ENCODE measurements at places on chromosomes 3 and 15.
A peak's percentile ranks its signal among the peaks of the same experiment; 100 is the strongest.

DNA sequence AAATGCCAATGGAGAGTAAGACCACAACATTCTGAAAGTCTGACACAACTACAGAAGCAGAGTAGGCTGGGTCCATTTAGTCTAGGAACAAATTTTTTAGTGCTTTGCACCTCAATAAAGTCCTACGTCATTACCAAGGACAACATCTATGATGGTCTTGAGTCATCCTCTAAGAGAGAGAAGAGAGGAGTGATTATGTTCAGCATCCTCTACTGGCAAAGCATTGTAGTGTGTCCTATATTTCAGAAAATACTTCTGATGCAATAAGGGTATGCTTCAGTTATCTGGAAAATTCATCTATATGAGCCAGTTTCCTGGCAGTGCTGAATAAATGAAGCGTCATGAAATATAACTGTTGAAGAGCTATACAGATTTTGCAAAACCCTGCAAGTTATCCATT, 95.6 kb downstream of the P2RY1 start:
- no peak for DNase-seq

DNA sequence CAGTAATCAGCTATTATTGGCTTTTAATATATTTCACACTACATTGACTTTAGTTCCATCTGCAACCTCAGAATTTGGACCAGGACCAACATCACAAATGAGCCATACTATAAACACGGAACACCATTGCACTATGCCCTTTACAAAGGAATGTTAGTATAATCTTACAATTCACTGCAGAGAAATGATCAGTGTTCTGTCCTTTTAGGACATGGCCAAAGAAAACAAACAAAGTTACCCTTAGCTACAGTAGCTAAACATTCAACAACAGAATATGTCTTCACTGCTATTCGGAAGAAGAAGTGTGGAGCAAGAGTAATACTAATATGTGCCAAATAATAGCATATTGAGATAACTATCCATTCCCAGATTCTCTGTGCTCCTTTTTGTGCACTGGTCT, 90.4 kb downstream of the NAALADL2 start:
- DNase-seq: no peak

DNA sequence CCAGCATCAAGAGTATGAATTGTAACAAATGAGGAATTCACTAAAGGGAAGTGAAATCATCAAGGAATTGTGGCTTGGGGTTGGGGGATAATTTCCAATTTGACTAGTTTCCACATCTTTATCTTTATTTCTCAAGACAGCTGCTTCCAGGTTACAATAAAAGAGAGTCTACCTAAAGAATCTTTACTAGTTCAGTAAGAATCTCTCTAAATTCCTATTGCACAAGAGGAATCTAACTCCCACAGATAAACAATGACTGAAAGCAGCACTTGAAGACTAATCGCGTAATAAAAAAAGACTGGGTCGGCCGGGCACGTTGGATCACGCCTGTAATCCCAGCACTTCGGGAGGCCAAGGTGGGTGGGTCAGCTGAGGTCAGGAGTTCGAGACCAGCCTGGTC, 194.4 kb downstream of the KBTBD8 start:
- no peak for DNase-seq

- no peak for DNase-seq
These were observed 29.0 kb downstream of the RASGRP1 start for GRCh38 chr15:38535491-38536200.

DNA sequence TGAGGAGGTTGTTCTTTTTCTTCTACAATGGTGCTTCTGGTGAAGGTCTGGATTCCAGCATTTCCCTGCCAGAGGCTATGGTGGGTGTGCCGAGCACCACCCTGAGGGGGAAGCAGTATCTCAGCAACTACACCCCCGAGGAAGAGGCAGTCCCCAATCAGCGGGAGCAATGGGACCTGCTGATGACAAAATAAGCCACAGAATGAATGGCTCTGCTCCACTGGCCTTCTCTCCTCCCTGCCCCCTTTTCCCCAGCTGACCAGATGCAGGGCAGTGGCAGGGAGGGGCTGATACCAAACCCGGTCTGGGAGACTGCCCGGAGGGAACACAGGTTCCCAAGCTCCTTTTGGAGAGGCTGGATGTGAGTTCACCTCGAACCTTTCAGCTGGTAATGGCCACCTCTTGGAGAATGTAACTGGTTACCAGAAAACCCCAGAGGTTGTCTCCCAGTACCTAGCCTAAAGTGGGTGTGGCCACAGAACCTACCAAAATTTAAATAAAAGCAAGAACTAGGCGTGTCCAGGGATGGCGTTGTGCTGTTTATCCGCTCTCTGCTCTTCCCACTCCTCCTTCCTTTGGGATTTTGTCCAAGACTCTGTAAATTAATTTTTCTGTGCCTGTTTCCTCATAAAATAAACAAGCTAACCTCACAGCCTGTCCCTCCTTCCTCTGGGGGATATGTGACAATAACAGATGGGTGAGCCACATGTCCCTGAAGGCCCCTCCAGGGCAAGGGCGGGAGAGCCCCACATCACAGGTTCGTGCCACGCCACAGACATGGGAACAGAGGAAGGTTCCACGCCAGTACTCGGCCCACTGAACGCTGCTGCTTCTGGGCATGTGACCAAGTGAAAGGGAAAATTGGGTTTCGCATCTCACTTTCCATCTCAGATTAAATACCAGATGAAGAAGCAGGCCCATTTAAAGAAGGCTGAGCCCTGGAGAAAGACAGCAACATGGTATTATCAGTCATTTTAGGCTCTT, 35.1 kb upstream of the SPTBN5 start:
- no peak for DNase-seq

DNA sequence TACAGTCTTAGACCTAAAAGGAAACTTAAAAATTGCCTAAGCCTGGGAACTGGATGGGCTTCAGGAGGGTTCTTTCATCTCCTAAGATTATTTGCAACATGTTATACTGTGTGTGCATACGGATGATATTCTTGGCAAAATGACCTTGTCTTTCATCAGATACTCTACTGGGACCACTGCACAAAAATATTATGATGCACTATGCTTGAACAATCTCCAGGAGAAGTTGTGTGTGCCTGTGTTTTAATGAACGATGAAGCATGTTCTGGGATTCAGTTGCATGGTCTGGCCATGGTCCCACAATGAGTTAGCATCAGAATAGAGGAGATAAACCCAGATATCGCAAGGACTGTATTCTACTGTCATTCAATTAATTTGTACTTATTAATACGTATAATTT, 68.7 kb downstream of the GAP43 start:
- DNase-seq: no peak

DNA sequence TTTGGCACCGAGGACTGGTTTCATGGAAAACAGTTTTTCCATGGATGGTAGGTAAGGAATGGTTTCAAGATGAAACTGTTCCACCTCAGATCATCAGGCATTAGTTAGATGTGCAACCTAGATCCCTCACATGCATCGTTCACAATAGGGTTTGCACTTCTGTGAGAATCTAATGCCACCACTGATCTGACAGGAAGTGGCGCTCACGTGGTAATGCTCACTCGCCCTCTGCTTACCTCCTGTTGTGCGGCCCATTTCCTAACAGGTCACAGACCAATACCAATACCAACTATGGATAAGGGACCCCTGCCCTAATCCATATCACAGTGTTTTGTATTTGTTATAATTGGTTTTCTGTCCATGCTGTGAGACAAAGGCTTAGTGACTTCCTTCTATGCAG, 58.9 kb downstream of the SLMAP start:
- DNase-seq: peak; percentile 64

- no peak for DNase-seq
These were observed 5.0 kb downstream of the TOMM70 start for GRCh38 chr3:100395679-100396431.

DNA sequence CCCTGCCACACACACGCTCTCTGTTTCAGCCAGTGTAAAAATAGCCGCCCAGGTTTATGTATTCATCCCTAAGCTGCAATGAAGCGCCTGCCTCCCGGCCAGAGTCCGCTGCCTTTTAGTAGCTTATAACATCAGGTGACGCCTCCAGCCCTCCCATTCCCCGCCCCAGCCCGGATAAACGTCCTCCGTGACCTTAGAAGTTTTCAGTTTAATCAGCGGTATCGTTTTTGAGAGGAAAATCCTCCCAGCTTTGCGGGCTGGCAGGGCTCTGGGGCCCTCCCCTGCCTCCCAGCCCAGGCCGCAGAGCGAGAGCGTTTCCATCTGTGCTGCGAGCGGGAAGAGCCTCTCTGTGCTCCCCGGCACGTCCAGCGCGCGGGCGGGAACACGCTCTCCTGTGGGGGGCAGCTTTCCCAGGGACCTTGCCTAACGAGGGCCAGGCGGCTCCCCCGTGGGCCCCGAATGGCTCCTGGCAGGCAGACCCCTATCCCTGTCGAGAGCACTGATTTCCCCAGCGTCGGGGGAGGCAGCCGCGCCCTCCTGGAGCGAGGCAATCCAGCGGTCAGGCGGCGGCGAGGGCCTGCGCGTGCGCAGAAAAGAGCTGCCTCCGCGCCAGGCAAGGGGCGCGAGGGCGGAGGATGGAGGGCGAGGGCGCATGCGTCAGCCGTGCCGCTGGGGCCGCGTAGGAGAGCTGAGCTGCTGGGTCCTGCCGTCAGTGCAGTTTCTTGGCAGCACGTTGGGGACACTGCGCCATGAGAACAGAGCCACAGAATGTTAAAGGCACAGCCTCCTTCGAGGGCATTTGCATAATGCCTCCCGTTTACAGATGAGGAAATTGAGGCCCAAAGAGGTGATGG, 71.1 kb downstream of the CCNL1 start:
- peak; percentile 94 for DNase-seq

- DNase-seq: no peak
These were observed 497.9 kb upstream of the ARPP21 start for GRCh38 chr3:35141406-35141805.

DNA sequence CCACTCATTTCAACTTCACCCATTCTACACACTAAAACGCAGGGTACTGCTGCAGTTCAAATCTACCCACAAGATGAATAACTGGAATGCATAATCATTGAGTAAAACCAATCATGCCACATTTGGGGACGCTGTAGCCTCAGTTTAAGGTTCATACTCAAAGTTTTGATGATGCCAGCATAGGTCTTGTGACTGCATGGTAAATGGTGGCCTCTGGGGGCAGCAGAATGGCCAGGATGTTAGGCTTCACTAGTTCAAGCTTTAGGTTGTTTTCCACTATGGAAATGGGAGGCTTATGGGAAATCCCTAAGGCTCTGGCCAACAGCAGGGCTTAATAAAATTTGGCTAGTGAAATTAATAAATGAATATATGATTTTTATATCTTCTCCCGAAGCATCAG, 104.3 kb upstream of the TSC22D2 start:
- no peak for DNase-seq

- DNase-seq: no peak
These were observed 61.9 kb downstream of the CRYBG3 start for GRCh38 chr3:97883736-97884135.

DNA sequence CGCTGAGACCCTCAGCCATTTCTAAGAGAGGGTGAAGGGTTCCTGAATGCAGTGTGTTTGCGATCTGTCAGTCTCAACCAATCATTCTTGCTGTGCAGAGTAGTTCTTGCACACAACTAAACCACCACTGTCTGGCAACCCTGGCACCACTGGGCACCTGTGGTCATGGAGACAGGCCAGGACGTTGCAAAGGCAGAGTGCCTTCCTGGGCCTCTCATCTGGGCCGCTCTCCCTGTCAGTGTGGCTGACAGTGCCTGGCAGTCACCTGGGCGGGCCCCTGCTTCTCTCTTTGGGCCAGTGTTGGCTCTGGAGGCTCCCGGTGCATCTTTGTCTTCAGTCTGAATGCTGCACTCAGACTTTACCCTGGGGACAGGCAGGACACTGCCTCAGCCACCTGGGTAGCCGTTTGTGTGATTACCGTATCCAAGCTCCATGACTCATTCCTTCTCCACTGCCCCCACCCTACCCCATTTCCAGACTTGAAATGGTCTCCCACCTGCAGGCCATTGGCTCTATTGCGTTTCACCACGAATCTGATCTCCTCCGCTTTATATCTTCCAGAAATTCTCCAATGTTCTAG, 104.6 kb upstream of the KLF13 start:
- no peak for DNase-seq

- DNase-seq: no peak
These were observed 30.8 kb downstream of the ARHGEF26 start for GRCh38 chr3:154151969-154152368.

DNA sequence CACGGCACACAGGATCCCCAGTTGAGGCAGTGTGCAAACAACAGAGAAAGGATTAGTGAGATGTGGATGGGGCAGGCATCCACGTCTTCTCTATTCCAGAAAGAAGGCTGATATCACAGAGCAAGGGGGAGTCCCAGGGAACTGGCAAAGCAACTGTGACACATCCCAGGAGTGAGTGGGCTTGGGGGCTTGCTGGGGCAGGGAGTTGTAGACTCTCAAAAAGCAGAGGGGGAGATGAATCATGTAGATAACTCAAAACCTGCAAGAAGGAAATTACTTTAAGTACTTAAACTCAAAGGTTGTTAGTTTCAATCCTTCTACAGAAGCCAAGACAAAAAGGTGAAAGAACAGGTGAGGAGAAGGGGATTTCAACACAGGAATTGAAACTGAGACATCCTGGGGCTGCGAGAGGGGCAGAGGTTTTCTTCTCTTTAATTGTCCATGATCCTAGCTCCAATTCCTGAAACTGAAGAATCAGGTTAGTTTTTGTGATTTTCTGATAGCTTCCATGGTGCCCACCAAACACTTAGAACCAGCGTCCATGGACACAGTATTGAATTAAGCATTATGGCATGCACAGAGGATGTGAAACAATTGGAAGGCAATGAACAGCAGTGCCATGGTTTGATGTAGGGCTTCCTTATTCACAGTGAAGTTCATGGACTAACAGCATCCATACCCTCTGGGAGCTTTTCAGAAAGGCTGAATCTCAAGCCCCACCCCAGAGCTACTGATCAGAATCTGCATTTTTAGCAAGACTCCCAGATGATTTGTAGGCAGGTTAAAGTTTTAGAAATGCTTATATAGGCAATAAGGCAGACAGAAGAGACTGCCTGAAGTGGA, 52.0 kb downstream of the CCR3 start:
- DNase-seq: no peak

- DNase-seq: no peak
These were observed 11.4 kb upstream of the MGA start for GRCh38 chr15:41648770-41649169.

- no peak for DNase-seq
These were observed 53.9 kb upstream of the KLF13 start for GRCh38 chr15:31272558-31273257.

DNA sequence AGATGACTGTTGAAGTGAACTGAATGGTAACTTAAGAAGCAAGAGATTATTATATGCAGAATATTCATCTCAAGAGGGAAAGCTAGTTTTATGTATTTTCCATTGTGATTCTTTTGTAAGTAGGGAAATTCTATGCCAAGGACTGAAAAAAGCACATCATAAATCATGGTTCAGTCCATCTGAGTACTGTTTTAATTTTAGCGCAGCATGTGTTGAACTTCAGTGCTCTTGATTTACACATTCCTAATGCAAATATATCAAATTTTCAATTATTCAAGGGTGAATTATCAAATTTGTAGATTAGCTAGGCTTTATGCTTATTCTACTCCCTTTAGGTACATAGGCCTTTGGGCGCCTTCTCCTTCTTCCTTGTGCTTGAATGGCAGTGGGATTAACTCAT, 50.3 kb upstream of the TCF12 start:
- no peak for DNase-seq

Measured in CD4-positive, alpha-beta T cell treated with Interleukin-6 for 4 hours (primary cell).